ENCODE measurements at places on chromosomes 13 and 19.
A peak's percentile ranks its signal among the peaks of the same experiment; 100 is the strongest.

- peak; percentile 22 for DNase-seq
Measured at GRCh38 chr13:41019011-41019487, at the start of gene ELF1. ELF1 (minus strand) TSS chr13:41019316; CDS start chr13:40982054, 37,262 bp downstream.

GRCh38 chr19:19544954-19545591 is 7.0 kb downstream of the CILP2 start:
- no peak for DNase-seq

DNA sequence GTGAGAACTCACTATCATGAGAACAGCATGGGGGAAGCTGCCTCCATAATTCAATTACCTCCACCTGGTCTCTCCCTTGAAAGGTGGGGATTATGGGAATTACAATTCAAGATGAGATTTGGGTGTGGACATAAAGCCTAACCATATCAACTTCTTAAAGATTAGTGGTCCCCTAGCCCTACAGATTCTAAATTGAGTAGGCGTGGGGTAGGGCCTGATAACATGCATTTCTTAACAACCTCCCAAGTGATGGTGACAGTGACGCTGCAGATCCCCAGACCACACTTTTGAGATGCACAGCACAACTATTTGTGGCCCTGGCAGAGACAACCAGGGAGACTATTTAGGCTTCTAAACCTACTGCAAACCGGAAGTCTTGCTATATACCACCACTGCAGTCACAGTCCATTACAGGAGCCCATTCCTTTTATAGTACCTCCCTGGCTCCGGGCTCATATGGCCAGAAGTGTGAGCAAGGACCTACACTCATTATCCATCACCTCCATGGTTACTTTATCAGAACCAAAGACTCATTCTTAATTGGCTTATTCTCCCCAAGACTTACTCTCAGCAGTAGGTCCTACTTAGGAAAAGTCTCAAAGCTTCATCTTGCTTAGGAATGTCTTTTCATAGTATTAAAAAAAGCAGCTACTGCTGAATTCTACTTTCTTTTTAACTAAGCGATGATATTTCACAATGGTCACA is 2.1 kb upstream of the DPY19L3 start:
- no peak for DNase-seq

- DNase-seq = no peak
Measured at GRCh38 chr19:33085570-33086128, 4.7 kb downstream of the GPATCH1 start.

GRCh38 chr13:82654861-82655855 is 1227.1 kb downstream of the SLITRK1 start:
- no peak for DNase-seq

DNA sequence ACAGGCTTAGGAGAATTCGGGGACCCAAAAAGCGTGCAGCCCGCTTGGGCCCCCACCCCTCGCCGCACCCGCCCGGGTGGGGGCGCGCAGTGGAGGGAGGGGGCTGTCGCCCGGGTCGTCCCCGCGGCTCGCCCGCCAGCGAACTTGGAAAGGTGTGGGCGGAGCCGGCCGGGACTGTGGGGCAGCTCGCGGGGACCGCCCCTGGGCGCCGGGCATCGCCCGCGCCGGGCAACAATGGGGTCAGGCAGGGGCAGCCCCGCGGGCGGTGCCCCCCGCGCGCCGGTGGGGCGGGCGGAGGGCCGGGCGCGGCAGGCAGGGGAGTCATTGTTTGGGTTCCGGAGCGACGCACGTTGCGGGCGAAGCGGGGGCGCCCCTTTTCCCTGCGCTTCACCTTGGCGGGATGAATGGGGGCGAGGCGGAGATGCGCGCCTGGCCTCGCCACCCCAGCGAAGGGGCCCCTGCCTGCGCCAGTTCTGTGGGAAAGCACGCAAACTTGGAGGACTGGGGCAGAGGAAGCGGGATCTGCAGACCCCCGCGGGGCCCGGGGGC is 647 bp upstream of the KLF12 start:
- DNase-seq = peak; percentile 46

- no peak for DNase-seq
Measured at GRCh38 chr13:102872131-102872530, 26.3 kb downstream of the ERCC5 start.

- no peak for DNase-seq
Measured at GRCh38 chr13:24277761-24278160, 31.6 kb upstream of the C1QTNF9 start.

- no peak for DNase-seq
Measured at GRCh38 chr13:101730420-101731000, 278.0 kb downstream of the ITGBL1 start.

- no peak for DNase-seq
Measured at GRCh38 chr13:26458196-26458749, 99.2 kb upstream of the WASF3 start.

DNA sequence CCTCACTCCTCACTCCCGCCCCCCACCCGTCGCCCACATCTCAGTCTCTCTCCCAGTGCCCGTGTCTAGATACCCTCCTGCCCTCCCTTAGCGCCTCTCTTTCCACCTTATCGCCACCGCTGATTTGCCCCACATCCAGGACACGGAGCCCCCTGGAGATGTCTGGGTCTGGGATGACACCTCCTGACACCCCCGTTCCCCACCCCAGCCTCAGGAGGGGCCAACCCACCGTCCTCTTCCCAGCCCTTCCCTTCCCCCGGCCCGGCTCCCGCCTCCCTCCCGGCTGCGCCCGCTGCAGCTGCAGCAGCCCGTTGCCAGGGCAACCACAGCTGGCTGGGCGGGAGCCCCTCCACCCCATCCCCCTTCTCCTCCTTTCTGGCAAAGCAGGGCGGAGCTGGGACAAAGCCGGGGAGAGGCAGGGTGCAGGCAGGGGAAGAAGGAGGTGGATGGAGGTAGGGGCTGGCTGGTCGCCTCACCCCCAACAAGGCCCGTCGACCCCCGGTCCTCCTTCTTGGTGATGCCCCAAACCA is 13.5 kb downstream of the DPF1 start:
- DNase-seq = no peak
